ENCODE measurements at places on chromosomes 11 and 22.
A peak's percentile ranks its signal among the peaks of the same experiment; 100 is the strongest.

GRCh38 chr11:46249103-46249937, 28.1 kb upstream of the CREB3L1 start:
- H3K27ac ChIP-seq, result no peak overlapping the region
- DNase-seq, result no peak
- H3K36me3 ChIP-seq, result no peaks in the 10 kb centered on the region
- no peaks in the 10 kb centered on the region for H3K4me1 ChIP-seq
- peaks cover 20% of the 10 kb centered on the region for H3K27me3 ChIP-seq

- no peak for DNase-seq
- H3K27me3 ChIP-seq, result no peaks in the 10 kb centered on the region
- H3K4me3 ChIP-seq, result no peak overlapping the region
- H3K4me1 ChIP-seq, result no peaks in the 10 kb centered on the region
Measured at GRCh38 chr11:15893080-15893492, 463.3 kb downstream of the SOX6 start.

DNA sequence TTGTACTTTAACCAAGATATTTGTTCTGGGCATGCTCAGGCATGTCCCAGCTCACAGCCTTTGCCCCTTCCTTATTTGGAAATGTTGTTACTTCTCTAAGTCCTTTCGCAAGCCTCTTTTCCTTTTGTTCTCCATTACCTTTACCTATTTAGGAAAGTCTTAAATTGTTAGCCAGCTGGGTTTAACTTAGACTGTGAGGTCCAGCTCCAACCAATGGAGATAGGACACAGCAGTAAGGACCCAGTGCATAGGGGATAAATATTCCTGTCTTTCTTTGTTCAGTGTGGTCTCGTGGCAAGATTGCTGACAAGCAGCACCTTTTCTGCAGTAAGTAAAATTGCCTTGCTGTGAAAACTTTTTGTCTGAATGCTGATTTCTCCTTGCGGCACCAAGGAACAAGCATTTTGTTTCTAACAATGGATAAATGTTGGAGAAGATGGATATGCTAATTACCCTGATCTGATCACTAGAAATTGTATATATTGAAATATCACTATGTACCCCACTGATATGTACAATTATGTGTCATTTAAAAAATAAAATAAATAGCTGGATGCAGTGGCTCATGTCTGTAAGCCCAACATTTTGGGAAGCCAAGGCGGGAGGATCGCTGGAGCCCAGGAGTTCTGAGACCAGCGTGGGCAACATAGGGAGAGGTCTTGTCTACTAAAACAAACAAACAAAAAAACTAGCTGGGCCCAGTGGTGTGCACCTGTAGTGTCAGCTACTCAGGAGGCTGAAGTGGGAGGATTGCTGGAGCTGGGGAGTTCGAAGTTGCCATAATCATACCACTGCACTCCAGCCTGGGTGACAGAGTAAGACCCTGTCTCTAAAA, 31.9 kb upstream of the FTH1 start:
- no peak for DNase-seq
- H3K4me1 ChIP-seq, result no peaks in the 10 kb centered on the region
- H3K4me3 ChIP-seq, result no peak overlapping the region
- H3K27me3 ChIP-seq, result peaks cover 4% of the 10 kb centered on the region
- H3K27ac ChIP-seq, result no peak overlapping the region

GRCh38 chr11:68992743-68993255, 12.0 kb upstream of the MRGPRD start:
- peaks cover 2% of the 10 kb centered on the region for H3K4me1 ChIP-seq
- no peaks in the 10 kb centered on the region for H3K36me3 ChIP-seq
- DNase-seq, result no peak
- peaks cover 24% of the 10 kb centered on the region for H3K27me3 ChIP-seq
- no peak overlapping the region for H3K4me3 ChIP-seq
- H3K27ac ChIP-seq, result no peak overlapping the region

DNA sequence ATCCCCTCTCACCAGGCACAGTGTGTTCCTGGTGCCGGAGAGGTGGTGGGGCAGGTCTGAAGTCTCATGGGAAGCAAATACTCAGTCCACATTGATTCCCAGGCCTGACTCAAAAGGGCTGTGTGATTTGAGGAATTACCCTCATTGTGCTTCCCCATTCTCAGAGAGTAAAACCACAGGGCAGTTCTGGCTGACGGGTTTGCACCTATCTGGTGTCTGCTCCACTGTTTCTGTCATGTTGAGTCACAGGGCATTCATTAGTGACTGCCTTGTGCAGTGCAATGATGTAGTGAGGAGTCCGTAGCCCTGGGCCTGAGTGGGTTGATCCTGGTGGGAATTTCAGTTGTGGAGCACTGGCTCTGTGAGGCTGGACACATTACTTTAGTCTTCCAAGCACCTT, 85.2 kb upstream of the ARHGAP20 start:
- no peaks in the 10 kb centered on the region for H3K36me3 ChIP-seq
- peak overlapping the region; percentile 81 for H3K27ac ChIP-seq
- H3K27me3 ChIP-seq, result no peaks in the 10 kb centered on the region
- peak; percentile 40 for DNase-seq

GRCh38 chr22:39463931-39464390, 7.1 kb downstream of the MGAT3 start:
- peaks cover 65% of the 10 kb centered on the region for H3K4me1 ChIP-seq
- peaks cover 2% of the 10 kb centered on the region for H3K36me3 ChIP-seq
- H3K27ac ChIP-seq, result peak overlapping the region; percentile 93
- no peaks in the 10 kb centered on the region for H3K27me3 ChIP-seq

- H3K4me3 ChIP-seq, result peak overlapping the region; percentile 6
- DNase-seq, result no peak
- H3K4me1 ChIP-seq, result peaks cover 72% of the 10 kb centered on the region
Measured at GRCh38 chr11:118002541-118003423, 16.6 kb downstream of the IL10RA start.

DNA sequence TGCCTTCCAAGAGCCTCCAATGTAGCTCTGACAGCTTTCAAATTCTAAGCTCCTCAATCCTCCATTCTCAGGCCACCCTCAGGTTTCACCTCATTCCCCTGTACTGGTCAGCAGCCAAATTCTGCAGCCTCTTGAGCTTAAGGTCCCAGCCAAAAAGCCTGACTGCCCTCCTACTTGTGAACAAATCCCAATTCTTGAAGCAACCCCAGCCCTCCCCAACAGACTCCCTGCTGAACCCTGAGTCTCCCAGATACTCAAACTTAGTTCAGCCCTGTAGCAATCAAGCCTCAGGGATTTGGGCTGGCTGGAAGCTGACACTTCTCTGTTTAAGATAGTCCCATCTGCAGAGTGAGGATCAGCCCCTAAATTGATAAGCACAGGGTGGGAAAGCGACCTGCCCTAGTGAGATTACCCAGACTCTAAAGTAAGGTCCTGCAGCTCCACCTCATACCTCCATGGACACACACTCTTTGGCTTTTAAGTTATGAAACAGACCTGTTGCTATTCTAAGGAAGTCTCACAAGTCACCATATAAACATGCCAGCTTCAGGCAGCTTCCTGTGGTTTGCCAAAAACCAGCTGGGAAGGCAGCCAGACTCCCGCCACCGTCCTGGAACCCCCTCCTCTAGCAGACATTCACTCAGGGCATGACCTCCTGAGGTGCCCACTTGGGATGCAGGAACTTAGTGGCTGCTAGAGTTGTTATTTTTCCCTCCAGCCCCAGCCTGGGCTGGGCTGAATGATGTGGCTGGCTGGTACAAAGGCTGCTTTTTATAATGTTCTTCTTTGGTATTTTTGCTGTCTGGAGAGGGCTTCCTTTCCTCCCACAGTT, 82.5 kb upstream of the PICALM start:
- H3K27me3 ChIP-seq, result peaks cover 1% of the 10 kb centered on the region
- no peak overlapping the region for H3K27ac ChIP-seq
- H3K4me3 ChIP-seq, result no peak overlapping the region

DNA sequence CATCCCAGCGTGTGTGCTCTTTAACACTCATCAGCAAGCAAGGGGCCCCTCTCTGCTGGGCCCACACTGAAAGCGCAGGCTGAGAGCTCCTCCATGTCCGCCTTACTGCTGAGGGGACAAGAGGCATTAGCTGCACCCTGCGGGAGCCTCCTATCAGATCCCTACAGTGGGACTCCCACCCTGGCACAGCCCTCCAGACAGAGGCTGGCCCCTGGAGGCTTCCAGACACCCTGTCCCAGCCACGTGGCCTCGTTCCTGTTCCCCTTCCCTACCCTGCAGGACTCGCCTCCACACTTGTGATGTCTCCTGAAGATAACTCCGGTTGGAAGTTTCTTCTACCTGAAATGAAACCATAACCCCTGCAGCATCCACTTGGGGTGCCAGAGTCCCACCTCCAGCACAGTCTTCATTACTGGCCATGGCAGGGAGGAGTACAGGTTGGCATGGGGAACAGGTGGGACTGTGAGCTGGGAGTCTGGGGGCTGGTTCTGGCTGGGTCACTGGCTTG, 5.0 kb upstream of the SH3BP1 start:
- no peak for DNase-seq
- H3K4me1 ChIP-seq, result peaks cover 49% of the 10 kb centered on the region
- H3K27ac ChIP-seq, result peak overlapping the region; percentile 93
- peak overlapping the region; percentile 71 for H3K4me3 ChIP-seq
- H3K27me3 ChIP-seq, result no peaks in the 10 kb centered on the region

DNA sequence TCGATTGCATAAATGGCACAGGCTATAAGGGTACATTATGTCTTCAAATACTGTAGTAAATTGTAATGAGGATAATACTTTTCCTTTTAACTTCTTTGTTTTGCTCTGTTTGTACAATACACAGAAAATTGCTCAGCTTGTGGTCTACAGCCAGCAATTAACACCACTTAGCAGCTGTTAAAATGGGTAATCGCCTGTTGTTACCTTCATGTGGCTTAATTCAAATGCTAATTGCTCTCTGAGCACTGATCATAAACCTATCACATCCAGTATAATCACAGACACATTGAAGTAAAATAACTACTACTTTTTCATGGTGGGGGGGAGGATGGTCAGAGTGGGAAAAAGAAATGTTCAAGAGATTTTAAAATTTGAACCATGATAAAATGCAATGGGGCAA, 1164.1 kb upstream of the CNTN5 start:
- no peaks in the 10 kb centered on the region for H3K27me3 ChIP-seq
- no peak overlapping the region for H3K27ac ChIP-seq

DNA sequence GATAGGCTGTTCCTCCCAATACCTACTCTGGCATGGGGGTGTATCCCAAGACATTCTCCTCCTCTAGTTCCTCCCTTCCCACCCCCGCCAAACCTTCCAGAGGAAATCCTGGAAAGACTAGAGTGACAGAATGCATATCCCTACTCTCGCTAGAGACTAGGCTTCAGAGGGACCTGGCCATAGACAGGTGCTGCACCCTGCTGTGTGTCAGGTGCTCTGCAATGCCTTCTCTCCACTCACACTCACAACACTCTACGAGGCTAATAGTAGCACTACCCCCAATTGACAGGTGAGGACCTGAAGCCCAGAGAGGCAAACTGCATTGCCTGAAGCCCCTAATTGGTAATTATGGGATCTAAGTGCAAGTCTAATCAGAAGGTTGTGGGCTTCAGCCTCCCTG, 46.2 kb upstream of the LMO1 start:
- DNase-seq, result no peak
- H3K27me3 ChIP-seq, result no peaks in the 10 kb centered on the region
- H3K27ac ChIP-seq, result no peak overlapping the region
- H3K4me3 ChIP-seq, result no peak overlapping the region
- peaks cover under 1% of the 10 kb centered on the region for H3K36me3 ChIP-seq
- no peaks in the 10 kb centered on the region for H3K4me1 ChIP-seq

GRCh38 chr11:62127941-62128770, 4.3 kb downstream of the INCENP start:
- DNase-seq, result no peak
- H3K36me3 ChIP-seq, result peaks cover 23% of the 10 kb centered on the region
- no peak overlapping the region for H3K4me3 ChIP-seq
- H3K4me1 ChIP-seq, result peaks cover 19% of the 10 kb centered on the region
- H3K27ac ChIP-seq, result no peak overlapping the region

- H3K27ac ChIP-seq, result no peak overlapping the region
- no peak overlapping the region for H3K4me3 ChIP-seq
- no peaks in the 10 kb centered on the region for H3K4me1 ChIP-seq
- DNase-seq, result no peak
Measured at GRCh38 chr11:80280737-80281136, 839.9 kb upstream of the TENM4 start.

DNA sequence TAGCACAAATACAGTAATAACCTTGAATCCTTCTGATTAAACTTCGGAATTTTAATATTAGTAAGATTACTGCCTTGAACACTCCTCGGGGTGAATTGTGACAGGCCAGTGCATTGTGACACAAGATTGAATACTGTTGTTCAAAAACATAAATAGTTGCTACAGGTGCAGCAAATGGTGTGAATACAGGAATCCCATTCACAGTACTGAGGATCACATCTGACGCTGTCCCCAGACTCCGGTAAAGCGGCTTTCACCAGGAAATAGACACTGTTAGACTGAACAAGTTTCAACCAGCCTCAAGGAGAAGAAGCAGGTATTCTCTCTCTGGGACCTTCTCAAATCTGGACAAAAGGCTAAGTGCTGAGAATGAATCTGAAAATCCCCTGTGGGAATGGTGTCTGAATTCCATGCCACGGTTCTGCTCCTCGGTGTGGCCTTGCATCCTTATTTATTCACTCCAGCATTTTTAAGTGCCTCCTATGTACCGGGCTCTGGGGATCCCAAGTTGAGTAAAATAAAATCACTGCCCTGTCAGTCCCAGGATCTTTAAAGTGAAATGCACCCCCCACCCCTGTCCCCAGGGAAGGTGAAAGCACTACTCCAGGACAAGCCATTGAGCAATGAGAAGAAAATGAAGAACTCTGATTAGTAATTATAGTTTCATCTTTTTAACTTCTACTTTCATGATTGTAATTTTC, 3.4 kb downstream of the LGR4 start:
- H3K27me3 ChIP-seq, result no peaks in the 10 kb centered on the region
- DNase-seq, result no peak
- peaks cover 14% of the 10 kb centered on the region for H3K4me1 ChIP-seq
- no peak overlapping the region for H3K27ac ChIP-seq

GRCh38 chr22:24060375-24060788, 49.3 kb downstream of the CABIN1 start:
- H3K27me3 ChIP-seq, result no peaks in the 10 kb centered on the region
- H3K4me3 ChIP-seq, result no peak overlapping the region
- peaks cover 4% of the 10 kb centered on the region for H3K4me1 ChIP-seq
- H3K36me3 ChIP-seq, result peaks cover 59% of the 10 kb centered on the region
- H3K27ac ChIP-seq, result peak overlapping the region; percentile 6

GRCh38 chr11:123195188-123196059, at the start of gene CLMP:
Gene CLMP, minus strand, starts transcription at chr11:123195248. Its CDS starts 308 bp downstream, at chr11:123194940.
- no peak for DNase-seq
- H3K4me3 ChIP-seq, result peak within 1 kb of the TSS; percentile 57
- peaks cover 26% of the 10 kb centered on the region for H3K27me3 ChIP-seq
- no peaks in the 10 kb centered on the region for H3K36me3 ChIP-seq
- H3K27ac ChIP-seq, result no peak within 1 kb of the TSS

- no peaks in the 10 kb centered on the region for H3K4me1 ChIP-seq
- H3K4me3 ChIP-seq, result no peak overlapping the region
- peaks cover 7% of the 10 kb centered on the region for H3K36me3 ChIP-seq
- peaks cover 22% of the 10 kb centered on the region for H3K27me3 ChIP-seq
- no peak overlapping the region for H3K27ac ChIP-seq
- no peak for DNase-seq
Measured at GRCh38 chr22:44758344-44758973, 6.1 kb downstream of the ARHGAP8 start.

- H3K4me1 ChIP-seq, result no peaks in the 10 kb centered on the region
- peaks cover 16% of the 10 kb centered on the region for H3K27me3 ChIP-seq
- H3K36me3 ChIP-seq, result peaks cover 1% of the 10 kb centered on the region
- H3K27ac ChIP-seq, result no peak overlapping the region
Measured at GRCh38 chr11:130979386-130979972, 63.2 kb upstream of the SNX19 start.

- H3K4me3 ChIP-seq, result no peak overlapping the region
- H3K27ac ChIP-seq, result no peak overlapping the region
Measured at GRCh38 chr22:42296381-42296853, 26.0 kb upstream of the TCF20 start.

- no peak overlapping the region for H3K4me3 ChIP-seq
- H3K27me3 ChIP-seq, result peaks cover 2% of the 10 kb centered on the region
- DNase-seq, result no peak
- H3K4me1 ChIP-seq, result peaks cover 10% of the 10 kb centered on the region
Measured at GRCh38 chr22:46747646-46748045, 9.6 kb upstream of the CERK start.

Data from memory B cell (primary cell).